ENCODE measurements at places on chromosomes 6 and 20.

DNA sequence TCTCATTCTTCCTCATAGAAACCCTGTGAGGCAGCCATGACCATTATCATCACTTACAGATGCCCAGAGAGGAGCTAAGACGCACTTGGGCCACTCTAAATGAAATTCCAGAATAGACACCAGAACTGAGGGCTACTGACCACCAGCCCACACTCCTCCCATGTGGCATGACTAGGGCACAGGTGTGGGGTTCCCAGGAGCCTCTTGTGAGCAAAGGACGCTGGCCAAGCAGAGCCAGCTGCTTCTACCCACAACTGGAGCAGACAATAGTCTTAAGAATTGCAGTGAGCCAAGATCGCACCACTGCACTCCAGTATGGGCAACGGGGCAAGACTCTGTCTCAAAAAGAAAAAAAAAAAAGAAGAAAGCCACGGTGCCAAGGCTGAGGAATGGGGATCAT lies 10.0 kb downstream of the AHCY start:
- no peak overlapping the region for H3K27ac ChIP-seq
- no peak for DNase-seq
- peaks cover 13% of the 10 kb centered on the region for H3K36me3 ChIP-seq
- H3K4me3 ChIP-seq: no peak overlapping the region

GRCh38 chr20:43846516-43846905 lies 68.1 kb upstream of the TOX2 start:
- H3K4me1 ChIP-seq: no peaks in the 10 kb centered on the region
- no peaks in the 10 kb centered on the region for H3K36me3 ChIP-seq
- no peak overlapping the region for H3K27ac ChIP-seq
- DNase-seq: no peak
- no peak overlapping the region for H3K4me3 ChIP-seq

DNA sequence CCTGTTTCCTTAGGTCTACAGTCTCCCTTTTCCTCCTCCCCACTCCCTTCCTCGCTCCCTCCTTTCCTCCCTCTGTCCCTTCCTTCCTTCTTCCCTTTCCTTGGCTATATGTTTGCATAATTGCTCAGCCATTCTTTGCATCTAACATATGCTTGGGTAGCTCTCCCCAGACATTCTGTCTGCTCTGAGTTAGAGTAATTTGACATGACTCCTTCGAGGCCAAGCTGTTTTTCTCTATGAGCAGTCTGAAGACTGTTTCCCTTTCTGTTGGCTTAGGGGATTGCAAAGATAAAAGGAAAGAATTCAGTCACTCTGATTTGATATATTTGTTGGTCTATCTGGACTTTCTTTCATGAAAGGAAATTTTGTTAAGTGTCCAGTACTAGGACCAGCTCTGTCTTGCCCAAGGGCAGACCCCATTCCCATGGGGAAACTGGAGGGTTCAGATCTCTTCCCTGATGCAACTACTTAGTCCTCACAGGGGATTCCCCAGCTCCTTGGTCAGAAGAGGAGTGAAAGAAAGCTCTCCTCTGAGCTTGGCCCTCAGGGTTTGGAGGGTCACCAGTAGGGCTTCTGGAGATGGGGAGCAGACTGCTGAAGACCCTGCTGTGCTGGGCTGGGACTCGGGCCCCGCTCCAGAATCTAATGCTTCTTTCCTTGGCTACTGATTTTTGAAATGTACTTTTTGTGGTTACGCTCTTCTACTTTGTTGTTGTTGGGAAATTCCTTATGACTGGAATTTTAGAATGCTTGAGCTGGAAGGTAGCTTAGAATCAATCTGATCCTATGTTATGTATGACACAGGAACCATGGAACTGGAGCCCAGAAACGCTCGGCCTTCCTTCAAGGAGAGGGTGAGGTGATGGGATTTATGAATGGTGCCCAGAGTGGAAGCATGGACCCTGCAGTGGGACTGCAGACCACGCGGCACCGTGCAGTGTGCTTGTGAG lies 63.7 kb upstream of the SLC22A23 start:
- no peak overlapping the region for H3K27ac ChIP-seq
- H3K27me3 ChIP-seq: peaks cover 3% of the 10 kb centered on the region
- H3K36me3 ChIP-seq: no peaks in the 10 kb centered on the region
- H3K4me1 ChIP-seq: no peaks in the 10 kb centered on the region
- H3K4me3 ChIP-seq: no peak overlapping the region

GRCh38 chr20:36866164-36866563 lies 9.8 kb upstream of the TLDC2 start:
- no peaks in the 10 kb centered on the region for H3K4me1 ChIP-seq
- peaks cover 2% of the 10 kb centered on the region for H3K27me3 ChIP-seq
- no peak overlapping the region for H3K4me3 ChIP-seq
- no peak overlapping the region for H3K27ac ChIP-seq
- H3K36me3 ChIP-seq: no peaks in the 10 kb centered on the region

Data from effector memory CD4-positive, alpha-beta T cell (primary cell).